ENCODE measurements at places on chromosomes 1 and 21.

- DNase-seq = no peak
Measured at GRCh38 chr1:65045022-65045817, 78.9 kb upstream of the JAK1 start.

- DNase-seq = no peak
Measured at GRCh38 chr1:17248781-17249180, at the start of gene PADI3. Gene PADI3 (plus strand): TSS chr1:17249098. CDS start chr1:17249138, 40 bp downstream.

GRCh38 chr1:205812878-205813754 lies at the start of gene SLC41A1:
Gene SLC41A1 (minus strand): TSS chr1:205813198. CDS start chr1:205810441, 2,757 bp downstream.
- peak; percentile 87 for DNase-seq

DNA sequence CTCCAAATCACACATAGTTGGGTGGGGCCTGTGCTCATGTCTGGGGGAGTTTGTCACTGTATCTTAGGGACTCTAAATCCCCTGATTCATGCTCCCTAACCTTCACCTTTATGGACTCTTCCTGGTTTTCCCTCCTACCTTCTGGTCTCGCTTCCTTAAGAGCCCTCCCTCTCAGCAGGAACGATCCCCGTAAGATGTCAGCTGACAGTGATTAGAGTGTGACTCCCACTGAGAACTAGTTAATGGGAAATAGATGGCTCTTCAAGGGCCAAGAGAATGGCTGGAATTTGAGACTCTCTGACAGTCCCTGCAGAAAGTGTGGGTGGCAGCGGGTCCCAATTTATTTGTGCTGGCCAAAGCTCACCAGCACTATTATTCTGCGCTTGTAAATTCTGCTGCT lies 22.0 kb downstream of the LYPD8 start:
- DNase-seq = no peak

DNA sequence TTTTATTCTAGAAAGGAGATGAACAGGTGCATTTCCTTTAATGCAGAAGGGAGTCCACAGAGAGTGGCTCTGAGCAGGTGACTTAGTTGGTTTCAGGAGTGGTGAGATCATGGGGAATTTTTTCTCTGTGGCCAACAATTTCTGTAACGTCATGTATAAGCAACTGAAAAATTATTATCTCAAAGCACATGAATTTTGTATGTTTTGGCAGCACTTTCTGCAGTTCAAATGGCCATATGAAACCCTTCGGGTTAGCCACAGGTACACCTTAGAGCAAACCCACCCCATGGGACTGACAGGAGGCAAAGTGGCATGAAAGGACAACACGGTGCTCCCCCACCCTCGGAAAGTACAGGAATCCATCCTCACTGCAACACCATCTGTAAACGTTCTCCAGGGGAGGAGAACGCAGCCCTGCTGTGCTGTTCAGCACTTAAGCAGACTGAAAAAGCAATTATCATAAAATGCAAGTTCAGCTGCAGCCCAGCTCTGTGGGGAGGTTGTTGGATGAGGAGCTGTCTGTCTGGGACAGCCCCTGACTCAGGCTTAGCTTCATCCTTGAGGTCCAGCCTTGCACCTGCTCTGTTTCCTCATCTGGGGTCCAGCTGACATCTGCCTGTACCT lies 55.8 kb upstream of the CLDN14 start:
- no peak for DNase-seq

DNA sequence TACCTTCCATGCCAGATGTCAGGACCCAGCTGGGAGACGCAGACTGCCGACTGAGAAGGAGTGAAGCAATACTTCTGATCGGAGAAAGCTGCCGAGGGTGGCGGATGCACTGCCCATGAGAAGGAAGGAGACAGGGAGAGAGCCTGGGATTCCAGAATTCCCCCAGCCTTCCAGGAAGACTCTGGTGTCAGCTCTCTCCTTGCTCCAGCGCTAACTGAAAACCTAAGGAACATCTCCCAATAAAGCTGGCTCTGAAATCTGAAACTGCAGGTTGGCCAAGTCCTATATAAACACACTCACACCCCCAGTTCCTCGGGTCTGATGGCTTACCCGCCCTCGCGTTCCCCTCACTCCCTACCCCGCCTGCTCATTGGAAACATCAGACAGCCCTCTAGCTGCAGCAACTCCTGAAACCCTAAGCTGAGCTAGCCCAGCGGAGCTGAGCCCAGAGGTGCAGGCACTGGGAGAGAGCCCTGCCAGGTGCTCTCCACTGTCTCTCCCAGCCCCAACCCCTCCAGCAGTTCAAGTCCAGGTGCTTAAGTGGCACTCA lies 52.3 kb downstream of the PLEKHA6 start:
- DNase-seq = no peak

DNA sequence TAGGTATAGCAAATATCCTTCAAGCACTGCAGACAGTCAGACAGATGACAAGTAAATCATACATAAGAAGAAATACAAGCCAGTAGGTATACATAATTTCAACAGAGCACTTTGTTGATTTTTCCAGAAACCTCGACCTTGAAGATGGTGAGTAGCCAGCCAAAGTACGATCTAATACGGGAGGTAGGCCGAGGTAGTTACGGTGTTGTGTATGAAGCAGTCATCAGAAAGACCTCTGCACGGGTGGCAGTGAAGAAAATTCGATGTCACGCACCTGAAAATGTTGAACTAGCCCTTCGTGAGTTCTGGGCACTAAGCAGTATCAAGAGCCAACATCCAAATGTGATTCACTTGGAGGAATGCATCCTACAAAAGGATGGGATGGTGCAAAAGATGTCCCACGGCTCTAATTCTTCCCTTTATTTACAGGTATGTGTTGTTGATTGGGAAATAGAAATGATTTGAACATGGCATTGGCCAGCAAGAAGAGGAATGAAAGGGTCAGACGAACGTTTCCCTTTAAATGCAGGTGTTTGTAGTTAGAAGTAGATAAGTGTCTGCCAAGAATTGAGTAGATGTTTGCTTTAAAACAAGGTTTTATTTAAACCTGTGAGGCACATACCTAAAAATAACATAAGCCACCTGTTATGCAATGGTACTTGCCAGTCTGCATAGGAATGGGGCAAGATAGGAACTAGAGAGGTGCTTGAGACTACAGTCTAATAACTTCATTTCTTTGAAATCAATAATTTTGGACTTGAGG lies 2.7 kb downstream of the PDIK1L start:
- DNase-seq = no peak

- DNase-seq = no peak
Measured at GRCh38 chr1:180236698-180237509, 6.8 kb downstream of the LHX4 start.
